ENCODE measurements at places on chromosomes 2 and 18.
A peak's percentile ranks its signal among the peaks of the same experiment; 100 is the strongest.

- H3K36me3 ChIP-seq: no peaks in the 10 kb centered on the region
- H3K4me3 ChIP-seq: no peak overlapping the region
- H3K27ac ChIP-seq: no peak overlapping the region
- no peaks in the 10 kb centered on the region for H3K27me3 ChIP-seq
- no peak for DNase-seq
- H3K4me1 ChIP-seq: no peaks in the 10 kb centered on the region
Observed at GRCh38 chr2:238912916-238913875, 65.3 kb downstream of the TWIST2 start.

- H3K4me1 ChIP-seq: peaks cover 9% of the 10 kb centered on the region
- DNase-seq: peak; percentile 31
- no peaks in the 10 kb centered on the region for H3K36me3 ChIP-seq
Observed at GRCh38 chr18:37450434-37451132, 115.0 kb downstream of the CELF4 start.

DNA sequence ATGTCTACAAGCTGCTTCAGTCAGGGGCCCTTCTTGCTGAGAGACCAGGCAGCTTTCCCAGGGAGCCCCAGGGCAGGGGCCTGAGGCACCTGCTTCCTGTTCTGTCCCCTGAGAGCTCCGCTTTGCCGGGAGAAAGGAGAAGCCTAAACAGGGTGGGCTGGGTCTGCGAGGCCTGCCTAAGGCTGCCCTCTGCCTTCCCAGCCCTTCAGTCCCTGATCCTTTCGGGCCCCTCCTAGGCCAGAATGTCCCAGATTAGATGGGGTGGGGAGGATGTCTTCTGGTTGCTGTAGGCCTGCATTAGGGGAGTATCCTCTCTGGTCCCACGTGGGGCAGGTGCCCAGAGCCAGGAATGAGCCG is 72.4 kb downstream of the TGOLN2 start:
- H3K4me1 ChIP-seq: peaks cover 38% of the 10 kb centered on the region
- H3K4me3 ChIP-seq: no peak overlapping the region
- H3K36me3 ChIP-seq: no peaks in the 10 kb centered on the region

DNA sequence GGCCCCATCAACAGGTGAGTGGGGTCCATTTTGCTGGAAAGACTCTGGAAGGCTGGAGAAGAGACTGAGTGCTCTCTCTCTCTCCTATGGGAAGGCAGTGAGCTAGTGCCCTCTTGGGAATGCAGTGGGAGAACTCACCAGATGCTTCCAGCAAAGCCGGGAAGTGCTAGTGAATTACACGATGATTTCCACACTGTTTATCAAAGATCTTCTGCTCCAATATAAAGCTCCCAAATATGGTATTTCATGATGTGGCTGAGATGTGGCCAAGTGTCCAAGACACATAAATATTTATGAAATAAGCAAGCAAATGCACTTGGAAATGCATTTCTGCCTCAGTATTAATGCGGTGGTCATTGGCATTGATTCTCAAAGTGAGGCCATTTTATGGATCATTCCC is 135.9 kb downstream of the VAPA start:
- DNase-seq: no peak
- 0 out of 2 replicates have a peak, but pooled peaks cover 3% of the 10 kb centered on the region for H3K36me3 ChIP-seq
- no peak overlapping the region for H3K4me3 ChIP-seq
- no peaks in the 10 kb centered on the region for H3K4me1 ChIP-seq

GRCh38 chr2:36246320-36246990 is 109.1 kb upstream of the CRIM1 start:
- no peak overlapping the region for H3K4me3 ChIP-seq
- DNase-seq: no peak
- H3K4me1 ChIP-seq: no peaks in the 10 kb centered on the region
- no peaks in the 10 kb centered on the region for H3K36me3 ChIP-seq

DNA sequence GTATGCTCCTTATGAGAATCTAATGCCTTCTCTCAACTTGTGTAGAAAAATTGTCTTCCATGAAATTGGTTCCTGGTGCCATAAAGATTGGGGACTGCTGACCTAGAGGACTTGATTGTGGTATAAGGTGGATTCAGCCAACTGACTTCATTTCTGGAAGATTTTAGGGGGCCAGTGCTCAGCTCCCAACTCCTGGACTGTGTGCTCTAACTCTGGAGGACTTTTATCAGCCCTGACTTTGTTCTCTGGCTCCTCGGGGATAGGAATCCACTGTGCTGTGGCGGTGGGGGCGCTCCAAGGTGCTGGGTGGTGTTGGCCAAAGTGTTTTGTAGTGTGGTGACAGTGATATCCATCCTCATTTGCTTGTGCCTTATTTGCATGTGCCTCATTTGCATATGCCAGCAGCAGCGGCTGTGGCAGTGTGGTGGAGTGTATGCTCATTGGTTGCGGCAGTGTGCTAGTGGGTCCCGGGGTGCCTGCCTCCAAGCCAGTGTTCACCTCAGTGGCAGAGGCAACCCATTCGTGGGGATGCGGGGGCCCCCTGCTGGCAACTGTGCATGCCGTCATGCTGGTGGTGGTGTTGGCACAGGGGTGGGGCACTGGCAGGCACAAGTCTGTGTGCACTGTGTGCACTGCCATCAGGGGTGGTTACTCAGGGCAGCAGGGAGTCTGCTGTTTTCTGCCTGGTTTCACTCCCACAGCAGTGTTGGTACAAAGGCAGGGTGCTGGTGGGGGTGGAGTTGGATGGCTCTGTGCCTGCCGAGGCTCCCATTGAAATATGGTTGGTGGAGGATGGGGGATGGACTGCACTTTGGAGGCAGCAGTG is 19.6 kb downstream of the EHBP1 start:
- no peaks in the 10 kb centered on the region for H3K27me3 ChIP-seq
- 0 out of 2 replicates have a peak, but pooled peaks cover 3% of the 10 kb centered on the region for H3K4me1 ChIP-seq
- no peaks in the 10 kb centered on the region for H3K36me3 ChIP-seq

DNA sequence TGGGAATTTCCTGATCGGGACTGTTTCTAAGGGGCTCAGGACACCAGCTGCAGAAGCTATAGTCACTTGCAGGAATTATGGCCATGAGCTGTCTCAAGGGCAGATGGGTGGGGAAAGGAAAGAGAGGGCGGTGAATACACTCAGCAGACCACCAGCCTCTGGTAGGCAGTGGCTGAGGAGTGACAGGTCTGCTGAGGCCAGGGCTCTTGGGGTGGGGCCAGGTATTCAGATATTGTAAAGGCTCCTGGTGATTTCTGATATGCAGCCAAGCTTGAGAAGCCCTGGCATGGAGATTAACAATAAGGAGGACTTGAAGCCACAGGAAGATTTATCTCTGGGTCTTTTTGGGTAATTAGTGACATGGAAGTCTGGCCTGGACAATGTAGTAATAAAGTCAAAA is 145.3 kb upstream of the AQP4 start:
- H3K27me3 ChIP-seq: no peaks in the 10 kb centered on the region
- DNase-seq: no peak
- H3K36me3 ChIP-seq: no peaks in the 10 kb centered on the region
- no peak overlapping the region for H3K27ac ChIP-seq

DNA sequence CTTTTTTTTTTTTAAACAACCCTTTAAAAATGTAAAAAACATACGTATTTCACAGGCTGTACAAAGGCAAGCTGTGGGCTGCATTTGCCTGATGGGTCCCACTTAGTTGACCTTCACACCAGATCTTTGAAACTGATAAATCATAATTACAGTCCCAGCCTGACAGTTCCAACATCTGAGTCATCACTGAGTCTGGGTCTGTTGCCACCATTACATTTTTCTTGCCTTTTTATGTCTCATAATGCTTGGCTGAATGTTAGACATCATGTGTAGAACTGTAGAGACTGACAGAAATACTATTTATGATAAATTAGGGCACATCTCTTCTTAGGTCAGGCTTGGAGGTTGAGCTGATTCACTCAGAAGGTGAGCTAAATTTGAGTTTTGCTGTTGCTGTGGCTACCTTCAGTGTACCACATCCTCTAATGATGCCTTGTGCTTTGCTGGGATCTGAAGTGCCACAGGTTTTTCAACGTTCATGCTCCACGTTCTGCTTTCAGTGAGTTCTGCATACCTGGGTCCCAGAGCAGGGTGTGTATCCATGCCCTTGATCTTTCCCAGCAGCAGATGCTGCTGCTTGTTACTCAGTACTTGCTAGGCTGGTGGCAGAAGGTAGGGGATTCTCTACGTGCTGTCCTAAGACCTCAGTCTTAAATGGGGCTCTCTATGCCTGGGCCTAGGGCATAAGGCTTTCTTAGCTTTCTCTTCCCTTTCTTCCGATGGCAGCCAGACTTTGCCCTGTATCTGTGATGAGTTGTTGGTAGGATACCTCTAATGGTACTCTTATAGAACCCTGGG is 160.6 kb upstream of the SMAD7 start:
- H3K27me3 ChIP-seq: no peaks in the 10 kb centered on the region
- H3K27ac ChIP-seq: no peak overlapping the region
- H3K4me3 ChIP-seq: no peak overlapping the region
- DNase-seq: no peak
- no peaks in the 10 kb centered on the region for H3K36me3 ChIP-seq

DNA sequence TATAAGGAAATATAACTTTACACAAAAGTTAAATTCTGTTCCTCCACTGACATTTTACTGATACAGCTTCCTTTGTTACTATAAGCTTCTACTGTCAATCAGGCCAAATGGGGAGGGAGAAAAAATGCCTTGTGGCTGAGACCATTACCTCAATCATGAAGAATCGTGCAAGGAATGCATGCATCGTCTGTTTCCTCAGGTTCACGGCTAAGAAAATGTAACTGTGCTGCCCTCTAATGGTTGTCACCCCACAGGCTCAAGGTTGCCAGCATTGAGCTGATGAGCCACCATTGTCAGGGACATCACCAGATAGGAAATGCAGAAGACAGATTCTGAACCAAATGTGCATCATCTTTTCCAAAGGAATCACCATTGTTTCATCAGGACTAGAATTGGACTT is 426.9 kb downstream of the CDH2 start:
- H3K36me3 ChIP-seq: no peaks in the 10 kb centered on the region
- peak; percentile 91 for DNase-seq
- H3K4me1 ChIP-seq: no peaks in the 10 kb centered on the region
- H3K27ac ChIP-seq: no peak overlapping the region

DNA sequence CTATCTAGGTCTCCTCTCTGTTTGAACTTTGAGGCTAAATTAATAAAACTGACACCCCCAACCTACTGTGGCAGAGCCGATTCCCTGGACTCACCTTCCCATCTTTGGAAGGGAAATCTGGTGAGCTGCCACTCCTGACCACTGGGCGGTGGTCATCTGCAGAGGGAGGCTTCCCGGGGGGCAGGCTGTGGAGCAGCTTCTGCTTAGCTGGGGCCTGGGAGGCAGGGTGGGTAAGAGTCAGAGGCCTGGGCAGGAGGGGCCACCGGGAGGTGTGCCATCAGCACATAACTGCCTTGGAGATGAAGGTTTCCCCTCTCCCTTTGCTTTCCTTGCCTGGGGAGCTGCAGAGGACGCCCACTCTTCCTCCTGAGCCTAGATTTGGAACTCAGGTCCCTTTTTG is 2.3 kb upstream of the NPPC start:
- no peak overlapping the region for H3K27ac ChIP-seq
- H3K36me3 ChIP-seq: no peaks in the 10 kb centered on the region

DNA sequence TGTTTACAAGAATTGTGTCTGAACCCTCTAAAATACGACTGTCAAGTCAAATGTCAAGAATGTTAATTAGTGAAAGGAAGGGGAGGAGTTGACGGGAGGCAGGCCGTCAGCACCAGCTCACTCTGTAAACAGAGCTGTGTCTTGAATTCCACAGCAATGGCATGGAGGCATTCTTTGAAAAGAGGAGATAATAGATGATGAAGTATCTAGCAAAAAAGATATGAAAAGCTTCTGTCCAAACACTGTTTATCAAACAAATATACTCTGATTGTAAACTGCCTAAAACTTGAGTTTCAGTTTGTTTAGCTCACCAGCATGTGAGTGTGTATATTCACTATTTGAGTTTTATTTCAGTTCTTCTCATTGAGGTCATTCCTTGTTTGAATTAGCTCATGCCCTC is 94.7 kb upstream of the CDC42EP3 start:
- H3K27ac ChIP-seq: no peak overlapping the region
- H3K4me3 ChIP-seq: no peak overlapping the region
- no peak for DNase-seq
- H3K27me3 ChIP-seq: no peaks in the 10 kb centered on the region

GRCh38 chr2:30192314-30192713 is 39.0 kb upstream of the LBH start:
- no peaks in the 10 kb centered on the region for H3K4me1 ChIP-seq
- H3K36me3 ChIP-seq: no peaks in the 10 kb centered on the region
- no peak overlapping the region for H3K4me3 ChIP-seq
- no peak overlapping the region for H3K27ac ChIP-seq
- no peaks in the 10 kb centered on the region for H3K27me3 ChIP-seq

DNA sequence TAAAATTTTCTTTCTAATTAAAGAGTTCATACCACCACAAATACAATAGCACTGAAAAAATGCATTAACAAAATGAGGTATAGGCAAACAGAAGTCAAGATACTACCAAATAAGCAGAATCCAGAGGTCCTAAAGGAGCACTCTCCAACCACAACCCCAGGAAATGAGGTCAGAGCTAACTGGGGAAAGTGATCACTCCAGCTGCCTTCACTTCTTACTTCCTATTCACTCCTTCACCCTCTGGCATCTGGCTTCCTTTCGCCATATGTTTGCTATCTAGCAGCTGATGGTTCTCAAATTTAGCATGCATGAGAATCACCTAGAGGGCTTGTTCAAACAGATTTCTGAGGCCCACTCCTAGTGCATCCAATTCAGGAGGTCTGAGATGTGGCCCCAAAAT is 212.6 kb upstream of the ACVR2A start:
- DNase-seq: no peak
- H3K36me3 ChIP-seq: no peaks in the 10 kb centered on the region
- no peak overlapping the region for H3K27ac ChIP-seq
- H3K4me3 ChIP-seq: no peak overlapping the region
- H3K27me3 ChIP-seq: no peaks in the 10 kb centered on the region

DNA sequence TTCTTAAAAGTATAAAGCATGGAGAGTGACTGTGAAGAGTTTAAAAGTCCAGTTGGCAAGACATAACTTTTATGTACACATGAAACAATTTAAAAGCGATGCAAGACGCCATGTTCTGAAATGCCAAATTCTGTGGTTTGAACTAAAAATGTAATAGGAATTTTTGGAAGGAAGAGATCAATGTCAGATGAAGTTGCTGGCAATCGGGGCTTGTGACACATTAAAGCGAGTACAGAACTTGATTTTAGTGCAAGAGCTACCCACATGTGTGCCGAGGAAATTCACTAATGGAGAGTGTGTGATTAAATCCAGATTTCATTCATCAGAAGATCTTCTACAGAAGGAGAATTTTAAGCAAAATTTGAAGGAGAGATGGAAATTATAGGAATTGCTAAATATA is 220.2 kb upstream of the CCDC68 start:
- H3K4me1 ChIP-seq: no peaks in the 10 kb centered on the region
- no peak for DNase-seq
- no peaks in the 10 kb centered on the region for H3K36me3 ChIP-seq
- H3K27ac ChIP-seq: no peak overlapping the region
- H3K27me3 ChIP-seq: no peaks in the 10 kb centered on the region
- no peak overlapping the region for H3K4me3 ChIP-seq

GRCh38 chr2:104853534-104854497 is at the start of gene POU3F3:
Gene POU3F3 (plus strand): TSS chr2:104854115. CDS start chr2:104855511, 1,396 bp downstream.
- H3K4me3 ChIP-seq: peak within 1 kb of the TSS; percentile 51
- peak; percentile 94 for DNase-seq
- no peak within 1 kb of the TSS for H3K27ac ChIP-seq
- H3K27me3 ChIP-seq: peaks cover 49% of the 10 kb centered on the region

Data from iPS DF 6.9 (cell line).